ENCODE measurements at places on chromosomes 4 and X.
A peak's percentile ranks its signal among the peaks of the same experiment; 100 is the strongest.

DNA sequence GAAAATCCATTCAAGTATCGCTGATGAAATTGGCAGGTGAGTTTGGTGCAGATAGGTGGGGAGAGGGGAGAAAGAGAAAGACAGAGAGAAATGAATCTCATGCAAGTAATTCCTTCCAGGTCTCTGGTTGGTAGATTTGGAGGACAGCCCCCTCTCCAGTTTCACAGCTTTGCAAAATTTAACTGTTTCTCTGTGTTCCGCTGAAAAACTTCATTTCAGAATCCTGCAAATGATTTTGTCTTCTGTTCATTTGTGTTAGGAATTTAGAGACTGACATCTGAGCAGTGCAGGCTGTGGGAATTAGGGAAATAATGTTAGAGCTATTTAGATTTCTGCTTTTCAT lies 328.5 kb downstream of the FBXW7 start:
- DNase-seq, result no peak

DNA sequence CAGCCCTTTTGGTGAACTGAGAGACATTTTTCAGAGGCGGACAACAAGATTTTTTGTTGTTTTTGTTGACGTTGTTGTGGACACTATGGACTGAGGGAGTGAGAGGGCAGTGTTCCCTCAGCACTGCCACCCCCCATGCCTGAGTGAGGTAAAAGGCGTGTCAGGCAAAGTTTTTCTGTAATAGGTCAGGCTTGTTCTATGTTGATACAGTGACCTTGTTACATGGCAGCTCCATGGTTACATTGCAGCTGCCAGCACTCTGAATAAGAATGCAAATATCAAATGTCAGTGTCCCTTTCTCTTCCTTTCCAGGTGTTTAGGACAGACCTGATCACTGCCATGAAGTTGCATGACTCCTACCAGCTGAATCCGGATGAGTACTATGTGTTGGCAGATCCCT lies 36.6 kb downstream of the JADE1 start:
- DNase-seq, result no peak

DNA sequence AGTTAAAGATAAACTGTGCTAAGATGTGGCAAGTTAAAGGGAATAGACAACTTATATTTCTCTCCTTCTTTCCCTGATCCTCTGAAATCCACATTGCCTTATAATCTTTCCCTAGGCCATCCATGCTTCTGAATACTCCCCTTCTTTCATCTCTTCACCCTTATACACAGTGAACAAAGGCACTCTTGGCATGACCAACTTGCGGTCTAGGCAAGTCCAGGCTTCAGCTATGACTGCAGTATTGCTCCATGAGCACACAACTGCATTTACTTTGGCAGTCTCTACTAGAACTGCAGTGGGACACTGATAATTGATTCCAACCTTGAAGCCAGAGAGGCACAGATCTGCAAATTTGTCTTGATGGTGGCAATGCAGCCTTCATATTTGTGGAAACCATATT lies 24.2 kb upstream of the UBA6 start:
- peak; percentile 28 for DNase-seq

DNA sequence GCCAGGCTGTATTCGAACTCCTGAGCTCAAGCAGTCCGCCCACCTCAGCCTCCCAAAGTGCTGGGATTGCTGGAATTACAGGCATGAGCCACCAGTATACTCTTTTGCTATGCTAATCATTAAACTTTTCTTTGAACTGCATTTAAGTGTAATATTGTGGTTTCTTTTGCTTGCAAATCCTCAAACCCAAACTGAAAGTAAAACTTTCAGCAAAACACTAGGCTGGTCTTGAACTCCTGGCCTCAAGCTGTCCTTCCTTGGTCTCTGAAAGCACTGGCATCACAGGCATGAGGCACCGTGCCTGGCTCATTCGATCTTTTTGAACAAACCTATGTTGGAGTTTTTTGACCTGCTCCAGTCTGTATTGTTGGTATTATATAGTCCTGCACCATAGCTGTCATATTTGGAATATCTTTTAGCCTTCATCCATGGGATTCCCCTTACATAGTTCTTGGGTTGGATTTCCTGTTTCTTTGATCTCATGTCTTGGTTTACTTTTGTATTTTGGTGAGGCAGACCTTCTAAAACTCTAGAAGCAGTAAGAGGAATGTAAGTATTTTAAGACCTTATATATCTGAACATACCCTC lies 34.1 kb downstream of the MOB1B start:
- DNase-seq, result peak; percentile 68
